ENCODE measurements at places on chromosomes 16 and 17.

DNA sequence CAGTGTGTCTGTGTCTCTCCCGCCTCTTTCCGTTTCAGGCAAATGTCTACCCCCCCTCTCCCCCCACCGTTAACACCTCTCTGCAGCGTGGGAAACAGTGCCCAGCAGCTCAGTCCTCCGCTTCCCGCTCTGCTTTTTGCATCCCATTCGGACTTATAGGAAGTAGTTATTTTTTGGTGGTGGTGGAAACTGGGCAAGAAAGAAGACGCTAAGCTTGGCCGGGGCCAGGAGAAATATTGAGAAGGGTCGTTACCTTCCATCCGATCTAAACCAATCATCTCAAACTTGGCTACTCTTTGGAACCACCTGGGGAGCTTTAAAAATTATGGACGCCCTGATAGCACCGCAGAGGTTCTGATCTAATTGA is 499 bp upstream of the HLF start:
- no peak for DNase-seq

GRCh38 chr16:50474138-50474537 is 74.1 kb upstream of the NKD1 start:
- DNase-seq = no peak

- DNase-seq = no peak
These were observed 3.0 kb downstream of the HIRIP3 start for GRCh38 chr16:29992344-29992967.

DNA sequence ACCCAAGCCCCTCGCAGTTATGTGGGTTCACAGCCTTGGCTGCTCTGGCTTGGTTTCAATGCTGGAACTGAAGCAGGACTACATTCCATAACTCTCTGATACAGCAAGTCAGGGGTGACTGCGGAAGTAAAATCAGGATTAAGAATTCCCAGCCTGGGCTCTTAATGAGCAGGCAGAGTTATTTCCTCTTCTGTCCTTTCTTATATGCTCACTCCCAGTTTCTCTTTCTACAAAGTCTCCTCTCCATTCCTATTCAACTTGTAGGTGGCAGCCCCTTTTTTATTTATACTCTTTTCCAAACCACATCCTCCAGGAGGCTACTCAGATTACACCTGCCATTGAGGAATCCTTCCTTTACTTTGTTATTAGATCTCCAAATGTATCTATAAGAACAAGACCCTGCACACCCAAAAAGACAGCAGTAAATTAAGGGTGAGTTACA is 40.3 kb downstream of the HOXB1 start:
- DNase-seq = no peak

DNA sequence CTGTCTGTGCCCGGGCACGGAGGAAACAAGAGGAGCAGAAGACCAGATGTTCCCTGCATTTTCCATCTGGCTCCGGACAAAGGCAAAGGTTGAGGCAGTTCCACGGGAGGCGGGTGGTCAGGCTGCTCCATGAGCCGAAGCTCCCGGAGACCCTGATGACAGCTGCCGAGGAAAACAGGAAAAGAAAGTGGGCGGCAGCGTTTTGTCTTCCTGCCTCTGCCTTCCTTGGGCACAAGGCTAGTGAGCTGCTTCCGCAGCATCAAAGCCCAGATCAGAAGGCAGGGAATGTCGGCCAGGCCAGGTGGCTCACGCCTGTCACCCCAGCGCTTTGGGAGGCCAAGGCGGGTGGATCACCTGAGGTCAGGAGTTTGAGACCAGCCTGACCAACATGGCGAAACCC is 16.2 kb downstream of the SLC43A2 start:
- DNase-seq = no peak

DNA sequence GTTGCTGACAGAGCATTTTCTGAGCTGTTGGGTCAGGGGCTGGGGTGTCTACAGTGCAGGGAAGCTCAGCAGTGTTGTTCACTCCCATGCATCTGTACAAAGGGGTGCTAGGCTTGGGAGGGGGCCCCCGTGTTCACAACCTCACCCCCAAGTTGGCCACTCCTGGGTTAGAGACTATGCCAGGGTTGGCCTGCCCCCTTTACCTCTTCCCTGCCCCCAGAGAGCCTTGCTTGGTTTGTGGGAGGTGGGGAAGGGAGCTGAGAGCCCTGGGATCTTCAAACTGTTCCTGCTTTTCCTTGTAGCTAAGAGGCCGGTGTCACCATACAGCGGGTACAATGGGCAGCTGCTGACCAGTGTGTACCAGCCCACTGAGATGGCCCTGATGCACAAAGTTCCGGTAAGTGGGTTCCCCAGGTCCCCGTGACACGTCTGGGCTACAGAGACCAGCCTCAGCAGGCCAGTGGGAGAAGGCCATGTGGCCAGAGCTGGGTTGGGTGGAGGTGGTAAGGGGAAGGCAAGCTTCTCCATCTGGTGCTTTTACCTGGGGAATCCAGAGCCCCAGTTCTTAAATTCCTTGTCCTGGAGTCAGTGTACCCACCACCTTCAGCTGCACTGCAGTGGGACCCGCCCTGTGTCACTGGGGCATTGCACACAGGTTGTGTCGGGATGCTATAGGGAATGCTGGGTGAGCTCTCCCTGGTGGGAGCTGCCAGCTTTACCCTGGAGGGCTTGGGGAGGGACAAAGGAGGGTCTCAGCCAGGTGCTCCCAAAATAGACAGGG is 11.8 kb downstream of the GPRC5C start:
- no peak for DNase-seq

DNA sequence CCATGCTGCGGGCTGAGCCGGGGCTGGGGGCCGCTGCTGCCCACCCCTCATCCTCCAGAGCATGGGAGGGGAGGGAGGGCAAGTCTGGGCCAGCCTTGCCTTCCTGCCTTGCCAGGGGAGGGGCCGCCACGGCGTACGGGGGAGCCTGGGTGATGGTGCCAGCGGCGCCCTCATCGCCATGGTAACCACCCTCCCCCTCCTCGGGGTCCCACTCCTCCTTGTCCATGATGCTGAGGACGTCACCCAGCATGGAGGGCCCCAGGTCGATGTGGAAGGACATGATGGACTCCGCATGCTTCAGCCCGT is 23.9 kb upstream of the CPSF4L start:
- DNase-seq = no peak

DNA sequence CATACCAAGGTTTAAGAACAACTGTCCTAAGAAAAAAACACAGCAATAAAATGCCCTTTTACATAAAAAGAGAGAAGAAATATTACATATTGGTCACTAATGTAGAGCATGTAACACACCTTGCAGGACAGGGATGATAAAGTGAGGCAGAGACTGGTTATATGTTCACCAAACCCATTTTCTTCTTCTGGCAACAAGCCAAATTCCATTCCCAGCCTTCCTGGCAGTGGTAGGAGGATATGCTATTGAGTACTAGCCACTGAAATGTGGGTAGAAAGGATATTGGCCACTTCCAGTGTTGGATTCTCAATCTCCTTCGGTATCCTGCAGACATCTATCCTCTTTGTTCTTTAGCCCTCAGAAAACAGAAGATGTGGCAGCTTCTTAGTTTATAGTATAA is 105.2 kb upstream of the SHISA6 start:
- DNase-seq = no peak

DNA sequence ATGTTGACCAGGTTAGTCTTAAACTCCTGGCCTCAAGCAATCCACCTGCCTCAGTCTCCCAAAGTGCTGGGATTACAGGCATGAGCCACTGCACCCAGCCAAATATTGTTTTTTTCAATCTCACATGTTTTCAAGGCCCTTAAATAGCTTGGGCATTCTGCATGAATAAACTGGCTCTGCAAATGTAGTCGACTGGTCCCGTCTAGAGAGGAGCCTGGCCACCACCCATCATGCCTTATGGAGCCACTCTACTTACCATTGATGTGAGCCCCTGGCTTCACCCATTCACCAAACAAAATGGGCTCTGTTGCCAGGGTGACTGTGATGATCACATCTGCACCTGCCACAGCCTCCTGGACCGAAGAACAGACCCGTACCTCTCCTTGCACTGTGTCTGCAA is 10.8 kb downstream of the CRYM start:
- no peak for DNase-seq

DNA sequence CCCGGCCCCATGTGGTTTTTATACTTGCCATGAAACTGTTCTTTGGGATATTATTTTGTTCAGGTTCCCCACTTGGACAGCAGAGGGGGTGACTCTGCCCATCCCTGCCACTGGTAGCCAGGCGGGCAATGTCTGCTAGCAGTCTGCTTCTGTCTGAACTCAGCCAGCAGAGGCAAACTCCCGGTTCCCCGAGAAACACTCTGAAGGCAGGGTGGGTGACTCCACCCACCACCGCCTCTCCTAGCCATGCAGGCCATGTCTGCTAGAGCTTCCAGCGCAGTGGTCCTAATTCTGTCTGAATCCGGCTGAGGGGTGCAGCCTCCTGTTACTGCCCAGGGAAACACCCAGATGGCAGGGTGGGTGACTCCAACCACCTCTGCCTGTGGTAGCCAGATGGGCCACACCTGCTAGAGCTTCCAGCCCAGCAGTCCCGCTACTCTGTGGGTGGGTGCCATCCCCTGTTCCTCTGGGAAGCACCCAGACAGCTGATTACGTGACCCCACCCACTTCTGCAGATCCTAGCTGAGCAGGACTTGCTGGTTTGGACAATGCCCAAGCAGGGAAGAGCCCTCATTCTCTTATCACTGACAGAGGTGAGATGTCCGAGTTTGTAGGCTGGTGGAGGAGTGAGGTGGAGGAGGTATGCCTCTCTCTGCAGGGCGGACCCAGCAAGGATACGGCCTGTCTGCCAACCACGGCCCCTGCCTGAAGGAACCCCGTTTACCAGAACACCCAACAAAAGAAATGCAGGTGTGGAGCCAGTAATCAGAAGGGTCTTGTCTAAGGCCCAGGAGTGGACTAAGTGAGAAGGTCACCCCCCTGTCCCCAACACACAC is 22.4 kb downstream of the NLRP1 start:
- no peak for DNase-seq

- no peak for DNase-seq
These were observed 60.1 kb downstream of the TK2 start for GRCh38 chr16:66489818-66490217.

- no peak for DNase-seq
These were observed 797 bp downstream of the PRCD start for GRCh38 chr17:76540381-76541300.

- no peak for DNase-seq
These were observed 39.9 kb upstream of the SDK2 start for GRCh38 chr17:73684183-73684582.
